ENCODE measurements at places on chromosomes 2 and 18. TPM values are rescaled to one million over a fixed set of nuclear protein-coding genes. Genes with fewer than 3 reads are reported as not detected.

DNA sequence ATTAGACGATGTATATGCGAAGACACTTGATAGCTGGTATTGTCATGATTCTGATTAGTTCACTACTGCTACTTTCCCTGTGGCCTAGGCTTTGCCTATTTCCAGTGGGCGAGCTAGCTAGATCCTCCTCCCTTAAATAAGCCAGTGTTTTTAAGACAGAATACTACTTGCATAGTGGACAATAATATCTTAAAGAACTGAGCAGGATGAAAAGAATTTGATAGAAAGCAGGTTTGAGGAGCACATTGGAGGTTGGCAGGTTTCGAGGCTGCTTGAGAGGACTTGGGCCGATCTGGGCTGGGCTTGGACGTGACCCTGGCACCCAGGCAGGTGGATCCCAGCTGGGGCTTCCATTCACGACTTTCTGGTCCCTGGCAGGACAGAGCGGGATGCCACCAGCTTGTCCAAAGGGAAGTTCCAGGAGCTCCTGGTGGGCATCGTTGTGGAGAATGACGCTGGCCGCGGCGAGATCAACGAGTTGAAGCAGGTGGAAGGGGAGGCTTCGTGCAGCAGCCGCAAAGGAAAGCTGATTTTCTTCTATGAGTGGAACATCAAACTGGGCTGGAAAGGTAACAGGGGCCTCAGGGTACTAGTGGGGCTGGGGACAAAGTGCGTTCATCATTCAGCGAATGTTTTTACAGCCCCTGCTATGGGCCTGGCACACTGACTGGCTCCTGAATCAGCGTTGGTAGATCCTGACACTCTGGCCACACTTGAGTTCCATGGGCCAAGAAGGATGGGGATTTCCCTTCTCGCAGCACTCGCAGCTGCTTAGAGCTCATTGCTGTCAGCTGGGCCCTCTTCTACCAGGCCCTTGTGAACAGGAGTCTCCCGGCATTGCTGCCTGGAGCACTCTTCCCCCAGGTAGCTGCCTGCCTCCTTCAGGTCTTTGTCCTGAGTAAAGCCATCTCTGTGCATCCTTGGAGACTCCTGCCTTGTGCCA, 16.9 kb downstream of the C2orf74 start:
- DNase-seq: peak; percentile 32

GRCh38 chr2:42859006-42859552, 66.7 kb upstream of the HAAO start:
- peak; percentile 91 for DNase-seq

DNA sequence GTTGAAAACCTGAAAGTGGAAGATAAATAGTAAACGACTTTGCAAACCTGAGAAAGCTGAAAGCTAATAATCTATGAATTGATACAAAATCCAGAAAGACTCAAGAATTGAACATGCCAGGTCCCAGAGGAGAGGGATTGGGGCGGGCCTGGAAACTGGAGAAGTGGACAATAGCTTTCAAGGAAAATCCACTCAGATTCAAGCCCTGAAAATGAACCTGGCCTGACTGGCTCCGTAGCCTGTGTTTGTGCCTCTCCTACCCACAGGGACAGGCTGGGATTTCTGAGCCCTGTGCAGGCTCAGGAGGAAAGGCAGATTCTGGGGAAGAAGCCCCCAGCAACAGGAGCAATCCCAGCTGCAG, 274.8 kb upstream of the HS6ST1 start:
- no peak for DNase-seq

DNA sequence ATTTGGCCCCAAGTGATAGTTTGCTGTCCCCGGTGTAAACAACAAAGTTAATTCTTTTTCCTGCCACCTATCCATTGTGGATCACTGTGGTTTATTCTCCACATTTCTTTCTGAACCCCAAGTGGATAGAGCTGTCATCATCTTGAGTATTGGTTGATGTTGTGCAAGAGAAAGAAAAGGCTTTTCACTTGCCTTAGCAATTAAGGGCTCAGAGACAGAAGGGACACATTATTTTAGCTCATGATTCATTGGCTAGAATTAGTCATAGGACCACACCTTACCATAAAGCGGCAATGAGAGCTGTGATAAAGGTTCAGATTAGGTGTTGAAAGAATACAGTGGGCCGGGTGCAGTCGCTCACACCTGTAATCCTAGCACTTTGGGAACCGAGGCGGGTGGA, 442.1 kb upstream of the DCC start:
- no peak for DNase-seq

- no peak for DNase-seq
Observed at GRCh38 chr2:236193026-236193425, 24.8 kb upstream of the GBX2 start.

Gene FIGN
- total RNA-seq: not detected

Gene GRHL1
- total RNA-seq: 0.79 TPM

GRCh38 chr18:10101729-10102128, 187.9 kb downstream of the VAPA start:
- no peak for DNase-seq

GRCh38 chr2:207281436-207281835, 115.7 kb upstream of the KLF7 start:
- DNase-seq: no peak

GRCh38 chr2:156476850-156477206, 40.6 kb downstream of the GPD2 start:
- peak; percentile 16 for DNase-seq

GRCh38 chr2:129756276-129756675, 223.2 kb upstream of the RAB6C start:
- DNase-seq: no peak

Gene OSBPL1A
- total RNA-seq: 2.7 TPM

DNA sequence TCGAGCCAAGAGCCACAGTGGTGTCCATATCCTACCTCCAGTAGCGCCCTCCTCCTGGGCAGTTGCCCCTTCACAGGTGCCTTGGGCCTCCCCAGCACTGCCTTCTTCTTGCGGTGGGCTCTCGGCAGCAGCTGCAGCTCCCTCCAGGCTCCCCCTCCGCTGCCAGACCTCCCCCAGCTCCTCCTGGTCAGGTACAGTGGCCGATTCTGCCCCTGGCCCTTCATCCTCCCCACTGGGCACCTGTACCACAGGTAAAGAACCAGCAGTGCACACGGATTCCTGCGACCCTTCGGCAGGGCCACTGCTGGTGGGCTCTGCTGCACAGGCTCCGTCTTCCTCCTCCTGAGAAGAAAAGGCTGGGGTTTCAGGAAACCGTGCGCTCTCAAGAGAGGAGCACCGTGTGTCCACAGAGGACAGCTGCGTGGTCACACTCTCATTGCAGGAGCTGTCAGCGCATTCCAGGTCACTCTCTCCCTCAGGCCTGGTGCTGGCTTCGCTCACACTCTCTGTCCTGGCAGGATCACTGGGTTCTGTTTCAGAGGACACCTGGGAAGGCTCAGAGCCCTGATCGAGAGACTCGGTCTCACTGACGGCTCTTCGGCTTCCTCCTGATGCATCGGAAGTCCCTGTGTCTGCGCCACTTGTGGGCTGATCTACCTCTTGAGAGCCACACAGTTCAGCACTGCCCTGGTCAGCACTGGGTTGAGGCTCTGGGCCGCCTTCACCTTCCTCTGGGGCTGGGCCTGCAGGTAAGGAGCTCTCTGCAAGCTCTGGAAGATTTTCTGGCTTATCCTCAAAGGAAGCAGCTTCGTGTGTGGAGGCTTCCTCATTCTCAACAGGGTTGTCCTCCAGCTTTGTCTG, 147.4 kb upstream of the STK17B start:
- DNase-seq: no peak

DNA sequence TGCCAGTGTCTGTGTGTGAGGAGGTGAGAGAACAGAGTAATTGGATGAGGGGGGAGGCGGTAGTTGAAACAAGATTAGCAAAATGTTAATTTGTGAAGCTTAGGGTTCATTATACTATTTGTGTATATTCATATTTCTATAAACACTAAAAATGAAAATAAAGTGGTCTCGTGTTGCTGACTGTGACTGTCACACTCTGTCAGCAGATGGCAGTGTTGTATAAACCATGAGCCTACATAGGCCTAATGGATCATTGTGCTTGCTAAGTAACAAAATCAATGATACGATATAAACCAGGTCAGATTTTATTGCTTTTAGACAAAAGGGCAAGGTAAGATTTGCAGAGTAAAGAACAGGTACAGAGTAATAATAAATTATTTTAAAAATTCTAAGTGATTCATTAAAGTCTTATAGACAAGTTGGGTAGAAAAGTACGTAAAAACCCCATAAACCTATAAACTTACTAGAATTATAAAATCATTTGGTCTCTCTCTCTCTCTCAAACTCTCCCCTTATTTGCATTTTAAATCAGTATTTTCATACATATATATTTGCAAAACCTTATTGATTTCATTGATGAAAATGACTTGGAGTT, 182.7 kb downstream of the RPIA start:
- DNase-seq: peak; percentile 71

Gene FAP
- not detected for total RNA-seq

Gene HOXD1
- total RNA-seq: not detected

GRCh38 chr18:22346401-22346952, 71.2 kb downstream of the CTAGE1 start:
- peak; percentile 21 for DNase-seq

- DNase-seq: no peak
Observed at GRCh38 chr2:51219468-51219867, 187.5 kb upstream of the NRXN1 start.

Gene OSR1
- total RNA-seq: not detected

- DNase-seq: no peak
Observed at GRCh38 chr2:38129481-38129880, 53.5 kb upstream of the CYP1B1 start.

- DNase-seq: no peak
Observed at GRCh38 chr2:149313512-149313972, 16.8 kb upstream of the LYPD6 start.

Gene PPP1R1C
- total RNA-seq: not detected

DNA sequence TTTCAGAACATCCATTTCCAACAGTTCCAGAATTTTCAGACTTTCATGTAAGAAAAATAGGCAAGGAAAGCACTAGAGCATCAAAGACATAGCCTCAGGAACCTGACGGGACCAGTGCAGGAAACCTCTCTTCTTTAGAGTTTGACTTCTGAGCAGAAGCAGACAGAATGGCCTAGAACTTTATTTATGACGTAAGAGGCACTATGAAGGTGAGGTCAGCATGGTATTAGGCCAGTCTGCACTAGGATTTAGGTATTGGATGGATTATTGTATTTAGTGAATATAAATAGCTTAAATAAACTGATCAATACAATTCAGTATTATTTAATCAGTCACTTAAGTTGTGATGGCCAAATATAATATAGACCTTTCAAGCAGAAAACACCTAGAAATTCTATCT, 117.6 kb downstream of the CYRIA start:
- no peak for DNase-seq

Gene GPR45
- total RNA-seq: not detected

Gene PTPRM
- 6.1 TPM for total RNA-seq

GRCh38 chr2:168208652-168209051, 38.7 kb downstream of the STK39 start:
- DNase-seq: peak; percentile 65

- DNase-seq: no peak
Observed at GRCh38 chr2:148006249-148007007, 14.1 kb downstream of the ORC4 start.

DNA sequence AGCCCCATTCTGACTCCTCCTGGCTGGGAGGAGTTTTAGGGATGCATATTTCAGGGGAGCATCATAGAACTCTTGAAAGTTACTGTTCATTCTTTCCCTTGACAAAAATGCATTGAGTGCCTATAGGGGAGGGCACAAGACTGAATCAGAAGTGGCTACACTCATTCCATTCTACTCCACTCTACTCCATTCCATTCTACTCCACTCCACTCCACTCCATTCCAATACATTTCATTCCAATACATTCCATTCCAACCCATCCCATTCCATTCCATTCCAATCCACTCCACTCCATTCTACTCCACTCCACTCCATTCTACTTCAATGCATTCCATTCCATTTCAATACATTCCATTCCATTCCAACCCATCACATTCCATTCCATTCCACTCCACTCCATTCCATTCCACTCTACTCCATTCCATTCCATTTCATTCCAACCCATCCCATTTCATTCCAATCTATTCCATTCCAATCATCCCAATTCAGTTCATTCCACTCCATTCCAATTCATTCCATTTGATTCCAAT, 110.8 kb downstream of the LOXHD1 start:
- no peak for DNase-seq

- DNase-seq: no peak
Observed at GRCh38 chr2:80496775-80497174, 192.2 kb upstream of the LRRTM1 start.

DNA sequence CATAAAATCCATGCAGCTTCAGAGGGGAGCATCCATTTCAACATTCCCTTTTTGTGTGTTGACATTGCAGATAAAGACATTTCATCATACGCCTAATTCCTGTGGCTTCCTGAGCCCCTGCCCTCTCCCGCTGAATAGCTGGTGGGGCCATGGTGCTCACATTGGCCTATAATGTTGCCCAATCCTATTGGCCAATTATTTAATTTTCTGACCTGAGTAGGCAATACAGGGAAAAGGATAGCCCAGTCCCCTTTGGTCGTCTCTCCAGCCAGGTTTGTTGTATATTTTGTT, 163.8 kb upstream of the MYCN start:
- DNase-seq: no peak

DNA sequence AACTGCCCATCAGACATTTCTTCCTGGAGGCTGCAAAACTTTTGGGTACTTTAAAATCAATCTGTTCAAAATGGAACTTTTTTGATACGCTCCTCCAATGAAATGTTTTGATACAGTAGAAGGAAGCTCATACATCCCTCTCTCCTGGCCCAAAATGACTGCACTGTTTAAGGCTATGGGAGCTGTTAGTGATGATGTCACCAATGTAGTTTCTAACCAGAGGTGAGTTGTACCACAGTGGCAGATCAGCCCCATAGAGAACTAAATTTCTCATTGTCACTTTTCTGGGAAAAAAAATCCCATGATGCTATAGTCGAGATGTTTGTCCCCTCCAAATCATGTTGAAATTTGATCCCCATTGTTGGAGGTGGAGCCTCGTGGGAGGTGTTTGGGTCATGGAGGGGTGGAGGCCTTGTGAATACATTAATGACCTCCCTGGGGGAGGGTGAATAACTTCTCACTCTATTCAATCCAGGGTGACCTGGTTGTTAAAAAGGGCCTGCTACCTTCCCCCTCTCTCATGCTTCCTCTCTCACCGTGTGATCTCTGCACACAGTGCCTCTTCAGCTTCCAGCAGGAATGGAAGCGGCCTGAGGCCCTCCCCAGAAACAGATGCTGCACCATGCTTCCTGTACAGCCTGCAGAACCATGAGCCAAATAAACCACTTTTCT, 117.4 kb upstream of the NPAS2 start:
- no peak for DNase-seq

Gene HOXD10
- not detected for total RNA-seq

DNA sequence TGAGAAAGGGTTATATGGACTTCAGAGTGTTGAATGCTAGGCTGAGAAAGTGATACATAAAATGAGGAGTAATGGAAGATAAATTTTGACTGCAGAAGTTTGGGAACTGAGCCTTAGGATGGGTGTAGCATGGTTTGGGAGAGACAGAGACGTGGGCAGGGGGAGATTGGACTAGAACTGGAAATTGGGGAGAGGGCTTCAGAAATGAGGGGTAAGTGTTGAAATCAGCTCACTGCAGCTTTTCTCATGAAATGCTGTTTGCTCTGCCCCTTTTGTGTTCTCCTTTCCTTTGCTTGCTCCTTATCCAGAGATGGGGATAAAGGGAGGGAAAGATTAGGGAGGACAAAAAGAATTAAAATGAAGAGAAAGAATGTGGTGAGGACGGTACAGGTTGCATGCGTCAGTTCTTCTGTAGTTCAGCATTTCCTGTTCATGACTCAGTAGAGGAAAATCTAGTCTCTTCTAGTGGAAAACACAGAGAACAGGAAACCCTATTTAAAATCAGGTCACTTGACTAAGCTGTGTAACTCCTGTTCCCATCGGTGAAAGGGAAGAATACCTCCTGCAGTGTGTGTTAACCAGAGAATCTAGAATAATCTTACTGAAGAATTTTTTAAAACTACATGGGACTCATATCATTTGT, 105.6 kb downstream of the CRIM1 start:
- no peak for DNase-seq
